NCI-H2171 (cell line): ENCODE measurements at places on chromosomes 5 and 9.

DNA sequence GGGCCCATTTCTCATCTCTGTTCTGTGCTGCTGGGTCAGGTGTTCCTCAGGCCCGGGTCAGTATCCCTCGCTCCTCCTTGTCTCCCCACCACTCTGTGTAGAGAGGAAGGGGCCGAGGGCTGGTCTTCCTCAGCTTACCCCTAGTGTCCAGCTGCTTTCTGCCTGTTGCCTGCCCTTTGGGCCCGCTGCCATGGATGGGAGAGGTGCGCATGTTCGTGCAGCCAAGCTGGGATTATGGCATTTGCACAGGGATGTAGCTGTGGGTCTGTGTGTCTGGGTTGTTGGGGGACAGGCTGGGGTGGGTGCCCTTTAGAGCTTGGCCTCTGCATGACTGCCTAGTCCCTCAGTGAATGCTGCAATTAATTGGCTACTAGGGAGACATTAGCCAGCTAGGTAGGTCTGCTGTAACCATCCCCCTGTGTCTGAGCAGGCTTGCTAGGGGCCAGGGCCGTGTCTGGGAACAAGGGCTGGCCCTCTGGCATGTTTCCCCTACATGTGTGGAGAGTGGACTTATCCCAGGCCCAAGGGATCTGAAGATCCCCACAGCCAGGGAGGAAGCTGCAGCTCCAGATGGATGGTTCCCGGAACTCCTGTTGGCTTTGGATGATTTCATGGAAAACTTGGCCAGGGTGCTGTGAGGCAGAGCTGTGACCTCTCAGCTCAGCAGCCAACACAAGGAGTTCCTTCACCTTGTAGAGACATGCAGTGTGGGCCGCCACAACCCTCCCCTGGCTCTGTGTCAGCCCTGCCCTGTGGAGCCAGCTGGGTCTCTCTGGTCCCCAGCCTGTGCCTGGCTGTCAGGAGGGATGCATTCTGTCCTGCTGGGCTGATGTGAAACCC is 161.9 kb downstream of the MACROH2A1 start:
- DNase-seq: no peak

DNA sequence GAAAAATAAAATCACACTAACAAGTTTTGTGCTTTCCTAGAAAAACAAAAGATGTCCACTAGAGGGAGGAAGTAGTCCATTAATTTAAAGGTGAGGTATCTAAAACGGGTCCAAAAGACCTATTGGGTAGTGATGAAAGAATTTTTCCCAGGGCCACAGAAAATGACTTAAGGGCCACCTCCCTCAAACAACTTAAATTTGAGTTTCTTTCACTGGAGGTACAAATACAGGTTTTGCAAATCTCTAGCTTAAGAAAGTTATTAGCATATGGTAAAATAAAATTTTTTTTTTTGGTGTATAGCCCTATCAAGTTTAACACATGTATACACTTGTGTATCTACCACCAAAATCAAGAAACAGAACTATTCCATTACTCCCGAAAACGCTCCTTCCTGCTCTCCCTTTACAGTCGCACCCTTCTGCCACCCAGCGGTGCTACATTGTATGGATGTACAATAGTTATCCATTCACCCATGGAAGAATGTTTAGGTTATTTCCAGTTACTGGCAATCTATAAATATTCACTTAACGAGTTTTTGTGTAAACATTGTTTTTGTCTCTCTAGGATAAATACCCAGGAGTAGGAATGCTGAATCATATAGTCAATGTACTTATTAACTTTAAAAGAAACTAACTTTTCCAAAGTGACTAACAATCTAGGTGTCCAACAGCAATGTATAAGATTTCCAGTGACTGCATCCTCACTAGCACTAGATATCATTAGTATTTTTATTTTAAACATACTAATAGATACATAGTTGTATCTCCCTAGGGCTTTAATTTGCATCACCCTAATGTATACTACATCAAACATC is 21.9 kb downstream of the DEPDC1B start:
- no peak for DNase-seq

GRCh38 chr9:74500584-74500924 is 3.4 kb downstream of the RORB start:
- no peak for DNase-seq

DNA sequence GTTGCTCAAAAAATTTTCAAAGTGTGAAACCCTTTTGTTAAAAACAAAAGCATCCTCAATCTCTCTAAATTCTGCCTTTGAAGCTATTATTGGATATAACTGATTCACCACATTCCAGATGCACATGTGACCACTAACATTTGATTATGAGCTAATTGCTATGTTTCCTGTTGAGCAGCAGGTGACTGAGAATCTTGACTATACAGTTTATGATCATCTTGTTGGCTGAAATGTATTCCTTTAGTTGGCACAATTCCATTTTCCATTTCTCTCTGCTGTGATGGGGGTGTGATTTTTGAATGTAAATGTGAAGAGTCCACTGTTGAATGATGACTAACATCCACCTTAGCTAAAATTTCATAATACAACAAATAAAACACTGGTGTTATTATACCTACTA is 10.7 kb downstream of the LYSMD3 start:
- DNase-seq: no peak

DNA sequence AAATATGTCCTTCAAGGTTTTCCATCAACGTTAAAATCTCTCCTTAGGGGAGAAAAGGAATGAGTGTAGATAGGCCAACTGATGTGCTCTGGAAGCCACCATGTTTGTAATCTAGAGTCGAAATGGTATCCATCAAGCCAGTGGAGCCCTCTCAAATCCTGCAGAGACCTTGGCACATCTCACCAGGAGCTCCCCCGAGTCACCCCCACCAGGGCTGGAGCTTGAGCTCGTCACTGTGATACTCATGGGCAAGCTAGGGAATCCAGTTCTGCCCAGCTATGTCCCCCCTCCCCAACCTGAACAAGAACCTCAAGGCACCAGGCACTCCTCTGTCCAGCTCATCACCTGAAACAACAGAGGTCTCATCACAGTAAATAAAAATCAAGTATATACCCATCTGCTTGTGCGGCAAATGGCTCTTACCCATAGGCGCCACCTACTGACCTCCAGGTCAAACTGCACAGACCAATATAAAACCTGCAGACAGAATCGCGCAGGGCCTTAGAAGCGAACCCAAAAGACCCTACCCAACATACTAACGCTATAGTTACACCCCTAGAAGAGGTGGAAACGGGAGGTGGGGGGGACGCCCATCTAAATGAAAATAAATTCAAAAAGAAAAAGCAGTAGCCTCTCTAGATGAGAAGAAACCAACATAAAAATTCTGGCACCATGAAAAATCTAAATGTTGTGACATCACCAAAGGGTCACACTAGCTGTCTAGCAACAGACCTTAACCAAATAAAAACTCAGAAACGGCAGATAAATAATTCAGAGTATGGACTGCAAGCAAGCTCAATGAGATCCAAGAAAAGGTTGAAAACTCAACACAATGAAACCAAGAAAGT is 75.0 kb downstream of the TTC39B start:
- no peak for DNase-seq
